ENCODE measurements at places on chromosomes 7 and 10.

DNA sequence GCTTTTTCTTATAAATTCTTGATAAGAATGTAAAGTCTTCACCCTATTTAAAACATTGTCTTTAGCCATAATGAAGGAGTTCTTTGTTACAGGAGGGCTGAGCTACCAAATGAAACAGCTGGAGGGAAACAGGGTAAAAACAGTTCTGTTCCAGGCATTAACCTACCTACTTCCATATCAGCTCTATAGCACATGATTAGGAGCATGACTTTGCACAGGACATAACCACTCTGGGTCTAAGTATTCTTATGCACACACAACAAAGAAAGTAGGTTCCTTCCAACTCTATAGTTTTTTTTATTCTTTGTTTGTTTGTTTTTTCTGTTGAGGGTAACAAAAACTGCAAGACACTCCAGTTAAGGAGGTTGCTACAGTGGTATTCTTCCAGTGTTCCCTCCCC, 52.7 kb downstream of the SCIN start:
- DNase-seq: no peak

DNA sequence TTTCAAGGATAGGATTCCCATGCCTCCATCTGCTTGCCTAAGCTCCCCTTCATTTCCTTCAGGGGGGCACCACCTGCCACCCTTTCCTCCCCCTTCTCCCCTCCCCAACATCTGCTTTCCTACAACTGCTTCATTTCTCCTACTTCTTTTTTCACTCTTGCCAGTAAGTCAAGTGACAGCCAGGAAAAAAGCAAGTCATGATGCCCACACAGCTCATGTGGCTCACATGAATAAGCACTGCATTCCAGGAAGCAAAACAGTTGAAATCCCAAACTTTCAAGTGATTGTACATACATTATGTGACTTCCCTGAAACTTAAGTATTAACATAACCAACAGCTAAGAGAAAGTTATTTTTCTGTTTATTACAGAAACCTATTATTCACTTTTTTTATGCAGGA, 78.6 kb downstream of the TNS3 start:
- no peak for DNase-seq

GRCh38 chr10:44436240-44436639, 51.3 kb upstream of the CXCL12 start:
- no peak for DNase-seq

DNA sequence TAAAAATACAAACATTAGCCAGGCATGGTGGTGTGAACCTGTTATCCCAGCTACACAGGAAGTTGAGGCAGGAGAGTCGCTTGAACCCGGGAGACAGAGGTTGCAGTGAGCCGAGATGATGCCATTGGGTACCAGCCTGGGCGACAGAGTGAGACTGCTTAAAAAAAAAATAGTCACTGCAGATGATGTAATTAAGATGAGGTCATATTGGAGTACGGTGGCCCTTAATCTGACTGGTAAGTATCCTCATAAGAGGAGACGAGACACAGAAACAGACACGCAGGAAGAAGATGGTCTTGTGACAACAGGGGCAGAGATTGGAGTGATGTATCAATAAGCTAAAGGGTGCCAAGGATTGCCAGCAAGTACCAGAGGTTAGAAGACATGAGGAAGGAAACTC, 156.0 kb downstream of the FAM107B start:
- DNase-seq: no peak

- no peak for DNase-seq
Measured at GRCh38 chr7:23468526-23469149, 1.7 kb downstream of the IGF2BP3 start.

GRCh38 chr10:133187091-133187905, 27.3 kb downstream of the KNDC1 start:
- DNase-seq: no peak

DNA sequence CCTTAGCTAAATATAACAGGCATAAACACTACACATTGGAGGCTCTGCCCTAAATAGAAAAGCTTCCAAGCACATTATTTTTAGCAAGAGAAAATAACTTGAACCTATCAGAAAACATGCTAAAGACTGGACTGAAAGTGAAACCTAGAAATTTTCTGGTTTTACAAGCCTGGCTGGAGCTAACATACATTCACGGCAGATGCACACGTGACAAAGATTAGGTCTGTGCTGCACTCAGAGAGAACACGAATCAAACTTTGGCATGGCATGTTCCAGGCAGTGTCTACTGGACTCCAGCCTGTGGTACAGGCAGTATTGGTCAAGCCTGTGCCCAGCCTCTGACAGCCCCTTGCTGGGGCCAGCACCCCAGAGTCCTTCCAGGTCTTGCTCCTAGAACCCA, 94.1 kb upstream of the PCBD1 start:
- no peak for DNase-seq

GRCh38 chr7:32453341-32454011, 36.7 kb downstream of the LSM5 start:
- DNase-seq: no peak

- no peak for DNase-seq
Measured at GRCh38 chr7:147765301-147765700, 825.3 kb upstream of the C7orf33 start.

DNA sequence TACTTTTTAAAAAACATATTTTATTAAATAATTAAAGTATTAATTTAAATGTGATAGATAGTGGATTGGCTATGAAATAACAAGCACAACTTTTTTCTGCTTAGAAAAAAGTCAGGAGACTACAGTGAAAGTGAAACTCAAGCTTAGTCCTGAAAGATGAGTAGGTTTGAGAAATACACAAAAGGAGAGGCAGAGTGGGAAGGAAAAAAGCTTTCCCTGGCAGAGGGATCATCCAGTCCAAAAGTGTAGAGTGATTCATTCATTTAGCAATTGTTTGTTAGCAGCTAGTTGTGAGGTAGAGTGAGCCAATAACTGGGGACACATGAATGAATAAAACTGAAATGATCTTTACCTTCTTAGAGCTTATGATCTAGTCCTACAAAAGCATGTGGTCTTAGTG, 93.5 kb downstream of the FOXP2 start:
- DNase-seq: no peak

DNA sequence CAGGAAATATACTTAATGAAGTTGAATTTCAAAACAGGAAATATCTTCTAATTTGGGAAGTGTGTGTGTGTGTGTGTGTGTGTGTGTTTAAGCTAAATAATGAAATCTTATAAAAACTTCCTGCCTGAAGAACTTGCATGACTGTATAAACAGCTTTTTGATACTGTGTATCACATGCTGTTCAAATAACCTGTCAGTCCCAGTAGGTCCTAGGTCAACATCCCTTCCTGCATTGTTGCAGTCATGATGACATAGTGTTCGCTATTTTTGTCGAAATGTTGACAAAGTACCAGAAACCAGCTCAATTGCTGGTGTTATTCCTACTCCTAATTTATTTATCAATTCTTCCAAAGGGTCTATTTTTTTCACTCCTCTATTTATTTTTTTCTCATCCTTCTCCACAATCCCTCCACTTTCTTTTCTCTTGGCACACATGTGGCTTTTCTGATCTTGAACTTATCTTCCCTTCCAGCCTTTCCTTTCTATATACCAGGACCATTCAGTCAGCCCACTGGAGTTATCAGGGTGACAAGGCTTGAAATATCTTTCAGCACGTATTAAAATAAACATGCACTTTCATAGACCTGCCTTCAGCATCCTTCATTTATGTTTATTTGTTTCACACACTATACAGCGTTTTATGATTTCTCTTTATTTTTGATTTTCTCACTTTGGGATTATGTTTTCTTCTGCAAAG, 115.8 kb downstream of the PLXDC2 start:
- no peak for DNase-seq

DNA sequence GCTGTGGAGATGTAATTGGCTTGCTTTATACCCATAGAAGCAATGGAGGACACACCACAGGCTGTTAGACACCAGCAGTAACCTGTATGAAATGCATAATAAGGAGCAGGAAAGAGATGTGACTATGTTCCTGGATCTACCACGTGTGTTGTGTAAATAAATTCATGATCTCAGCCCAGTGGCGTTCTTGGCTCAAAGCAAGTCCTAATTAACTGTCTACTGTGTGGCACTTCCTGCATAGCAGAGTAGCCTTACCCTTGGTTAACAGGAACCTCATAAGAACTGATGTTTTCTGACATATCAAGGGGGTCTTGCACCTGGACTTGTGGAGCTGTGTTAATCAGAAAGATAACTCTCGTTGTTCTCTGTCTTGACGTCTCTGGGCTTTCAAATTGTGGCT, 25.7 kb upstream of the FAM180A start:
- DNase-seq: no peak

DNA sequence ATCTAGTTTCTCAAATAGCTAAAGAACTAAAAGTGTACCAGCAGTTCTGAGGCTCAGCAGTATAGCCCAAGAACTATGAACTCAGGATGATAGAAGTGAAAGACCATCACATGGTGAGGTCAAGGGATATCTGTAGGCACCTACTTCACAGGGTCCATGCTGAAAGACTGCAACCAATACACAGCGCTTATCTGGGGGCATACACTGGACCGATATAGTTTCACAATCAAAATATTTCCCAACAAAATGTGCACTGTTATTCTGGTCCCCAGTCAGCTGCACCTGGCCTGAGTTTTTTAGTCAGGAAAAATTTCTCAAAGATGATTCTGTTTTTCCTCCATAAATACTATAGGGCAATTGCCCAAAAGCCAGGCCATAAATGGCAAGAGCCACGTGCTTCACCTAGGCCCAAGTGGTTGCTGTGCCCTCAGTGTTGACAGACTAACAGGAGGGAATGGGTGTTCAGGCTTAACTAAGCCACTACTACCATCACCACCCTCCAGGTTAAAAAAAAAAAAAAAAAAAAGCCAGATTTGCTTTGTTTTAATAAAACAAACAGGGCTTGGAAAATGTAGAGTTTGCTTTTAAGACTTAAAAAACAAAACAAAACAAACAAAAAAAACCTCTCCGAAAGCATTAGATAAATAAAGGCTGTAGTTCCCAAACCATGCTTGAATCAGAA, 58.5 kb downstream of the OGDH start:
- DNase-seq: no peak

- no peak for DNase-seq
Measured at GRCh38 chr10:299969-300368, 164.7 kb downstream of the ZMYND11 start.

Measured in CD4-positive, alpha-beta T cell treated with Interferon alpha-2 for 1 hour (primary cell).